ENCODE measurements at places on chromosomes 12 and 14.

- no peak for DNase-seq
These were observed 96.7 kb downstream of the RFLNA start for GRCh38 chr12:124391340-124392261.

DNA sequence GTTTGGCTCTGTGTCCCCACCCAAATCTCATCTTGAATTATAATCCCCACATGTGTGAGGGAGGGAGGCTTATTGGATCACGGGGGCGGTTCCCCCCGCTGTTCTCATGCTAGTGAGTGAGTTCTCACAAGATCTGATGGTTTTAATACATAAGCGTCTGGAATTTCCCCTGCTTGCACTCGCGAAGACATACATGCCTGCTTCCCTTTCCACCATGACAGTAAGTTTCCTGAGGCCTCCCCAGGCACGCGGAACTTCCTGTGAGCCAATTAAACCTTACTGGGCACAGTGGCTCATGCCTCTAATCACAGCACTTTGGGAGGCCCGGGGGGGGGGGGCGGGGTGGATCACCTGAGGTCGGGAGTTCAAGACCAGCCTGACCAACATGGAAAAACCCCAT, 60.8 kb downstream of the R3HDM2 start:
- DNase-seq = no peak

DNA sequence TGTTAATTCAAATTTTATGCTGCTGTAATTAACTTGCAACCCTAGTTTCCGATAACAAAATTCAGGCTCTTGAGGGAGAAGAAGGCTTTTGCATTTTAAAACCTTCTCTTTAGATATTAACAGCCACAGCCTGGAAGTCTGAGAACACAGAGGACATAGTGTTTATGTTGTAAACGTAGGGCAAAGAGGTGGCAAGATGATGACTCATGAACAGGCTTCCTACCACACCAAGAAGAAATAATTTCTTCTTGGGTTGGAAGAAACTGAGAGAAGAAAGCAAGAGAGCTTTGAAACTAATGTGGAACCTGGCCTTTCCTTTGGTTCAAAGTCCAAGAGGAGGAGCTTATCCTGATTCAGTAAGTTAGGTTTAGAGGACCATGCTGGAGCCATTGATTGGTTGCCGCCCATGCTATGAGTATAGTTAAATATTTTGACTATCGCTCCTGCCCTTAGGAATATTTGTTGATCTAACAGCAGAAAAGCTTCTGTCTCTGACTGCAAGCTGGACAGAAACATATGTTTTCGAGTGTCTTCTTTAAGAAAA, 31.8 kb downstream of the CCDC198 start:
- no peak for DNase-seq

- DNase-seq = no peak
These were observed 14.2 kb downstream of the CCDC92 start for GRCh38 chr12:123958462-123958861.

DNA sequence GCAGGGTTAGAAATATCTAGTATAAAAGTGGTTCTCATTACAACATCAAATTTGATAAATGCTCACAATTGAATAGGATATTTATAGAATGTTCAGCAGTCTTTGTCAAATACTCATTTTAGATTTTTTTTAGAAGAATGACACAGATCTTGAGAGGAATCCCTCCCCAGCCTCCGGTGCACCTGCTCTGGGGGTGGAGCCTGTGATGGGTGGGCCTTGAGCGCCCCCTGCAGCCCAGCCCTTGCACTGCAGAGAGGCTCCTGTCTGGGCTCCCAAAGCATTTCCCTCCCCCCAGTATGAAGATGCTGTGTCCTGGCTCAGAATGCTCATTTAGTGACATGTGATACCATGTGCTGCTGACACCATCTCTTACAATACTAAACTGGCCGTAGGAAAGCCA, 792.3 kb downstream of the TMEM121 start:
- DNase-seq = no peak

DNA sequence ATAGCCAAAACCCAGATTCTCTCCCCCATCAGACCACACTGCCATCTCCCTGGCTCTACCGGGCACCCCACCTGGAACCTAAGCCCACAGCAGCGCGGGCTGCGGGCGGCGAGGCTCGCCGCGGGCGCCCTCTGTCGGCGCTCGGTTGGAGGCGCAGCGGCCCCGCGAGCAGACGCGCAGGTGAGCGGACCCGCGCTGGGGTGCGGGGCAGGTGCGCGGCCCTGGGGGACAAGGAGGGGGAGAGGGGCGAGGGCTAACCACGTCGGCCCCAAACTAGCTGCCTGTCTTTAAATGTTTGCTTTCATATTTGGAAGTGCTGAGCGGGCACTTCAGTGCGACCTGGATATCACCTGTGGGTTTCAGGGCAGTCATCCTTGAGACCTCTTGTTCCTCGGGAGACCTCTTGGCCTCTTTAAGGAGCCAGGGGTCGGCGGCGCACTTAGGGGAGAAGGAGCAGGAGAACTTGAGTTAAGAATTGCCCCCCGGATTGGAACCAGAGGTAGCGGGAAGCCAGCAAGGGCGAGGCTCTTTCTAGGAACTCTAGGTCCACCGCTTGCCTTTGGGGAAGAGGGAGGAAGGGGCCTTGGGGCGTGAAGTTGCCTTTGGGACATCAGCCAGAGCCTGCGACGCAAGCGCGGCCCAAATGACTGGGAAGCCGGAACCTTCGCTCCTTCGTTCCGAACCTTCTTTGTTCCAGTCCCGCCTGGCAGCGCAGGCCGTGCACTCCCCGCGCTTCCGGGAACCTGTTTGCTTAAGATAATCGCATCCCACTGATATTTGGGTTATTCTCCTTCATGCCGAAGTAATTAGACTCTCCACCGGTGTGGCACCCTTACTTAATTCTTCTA, 78.7 kb downstream of the NEDD1 start:
- peak; percentile 47 for DNase-seq

DNA sequence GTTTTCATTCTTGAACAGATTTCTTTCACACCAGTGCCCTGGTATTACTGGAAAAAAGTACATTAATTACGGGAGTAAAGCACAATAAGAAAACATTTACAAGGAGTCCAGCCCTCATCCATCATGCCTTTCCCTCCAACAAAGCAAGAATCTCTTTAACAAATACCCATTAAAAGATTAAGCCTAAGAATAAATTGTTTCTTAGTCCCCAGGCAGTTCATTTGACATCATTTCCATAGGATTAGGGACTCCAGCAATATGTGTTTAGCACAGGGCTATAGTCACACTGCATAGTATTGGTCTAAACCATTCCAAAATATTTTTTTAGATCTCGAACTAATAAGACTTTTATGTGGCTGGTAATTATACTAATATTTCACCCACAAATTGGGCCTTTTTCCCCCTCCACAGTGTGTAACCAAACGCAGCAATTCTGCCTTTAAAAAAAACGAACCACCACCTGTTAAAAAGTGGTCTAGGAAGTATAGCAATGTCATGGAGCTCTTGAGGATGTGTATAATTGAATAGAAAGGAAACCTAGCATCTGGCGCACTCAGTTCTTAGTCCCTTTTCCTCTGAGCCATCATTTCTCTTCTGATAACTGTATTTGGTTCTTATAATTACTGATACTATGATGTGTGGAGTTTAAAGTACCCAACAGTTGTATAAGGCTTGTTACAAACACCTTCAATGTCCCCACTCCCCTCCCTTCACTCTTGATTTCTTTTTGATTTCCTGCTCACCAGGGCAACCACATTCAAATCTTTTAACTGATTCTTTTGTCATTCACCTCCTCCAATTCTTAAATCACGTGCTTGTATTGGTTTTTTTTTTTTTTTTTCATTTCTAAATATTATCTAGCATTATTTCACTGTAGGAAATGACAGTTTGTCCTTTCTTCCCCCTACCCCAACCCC, 138.7 kb downstream of the ETV6 start:
- no peak for DNase-seq

DNA sequence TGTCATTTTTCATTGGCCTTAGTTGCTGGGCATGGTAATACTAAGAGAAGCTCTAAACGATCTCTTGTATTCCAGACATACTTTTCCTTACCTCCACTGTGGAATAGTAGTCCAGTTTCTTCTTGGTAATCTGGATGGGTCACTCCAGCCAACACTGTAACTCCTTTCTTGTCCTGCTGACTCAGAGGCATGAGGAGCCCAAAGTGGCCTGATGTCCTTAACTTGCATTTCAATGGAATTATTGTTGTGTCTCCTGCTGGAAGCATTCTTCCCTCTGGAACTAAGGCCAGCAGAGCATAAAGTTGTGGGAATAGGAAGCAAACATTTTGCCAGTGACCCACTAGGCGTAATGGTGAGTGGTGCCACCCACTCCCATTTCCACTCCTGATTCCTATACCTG, 33.1 kb downstream of the DAAM1 start:
- DNase-seq = no peak

All from erythroblast (primary cell).